Thoracic aorta (tissue), 2 donors: ENCODE measurements at places on chromosomes 11 and 22. TPM values are rescaled to one million over a fixed set of nuclear protein-coding genes. Genes with fewer than 3 reads are reported as not detected.
A peak's percentile ranks its signal among the peaks of the same experiment; 100 is the strongest.

SLC22A6 gene
- not detected for total RNA-seq

TYR gene
- not detected for total RNA-seq

MS4A4A gene
- 44.9 TPM for total RNA-seq

ETS1 gene
- 116 TPM for total RNA-seq

PKNOX2 gene
- 1.4 TPM for total RNA-seq

ACR gene
- total RNA-seq: not detected

MS4A12 gene
- total RNA-seq: not detected

CD3D gene
- total RNA-seq: 5.8 TPM

TRIM49 gene
- not detected for total RNA-seq

DNA sequence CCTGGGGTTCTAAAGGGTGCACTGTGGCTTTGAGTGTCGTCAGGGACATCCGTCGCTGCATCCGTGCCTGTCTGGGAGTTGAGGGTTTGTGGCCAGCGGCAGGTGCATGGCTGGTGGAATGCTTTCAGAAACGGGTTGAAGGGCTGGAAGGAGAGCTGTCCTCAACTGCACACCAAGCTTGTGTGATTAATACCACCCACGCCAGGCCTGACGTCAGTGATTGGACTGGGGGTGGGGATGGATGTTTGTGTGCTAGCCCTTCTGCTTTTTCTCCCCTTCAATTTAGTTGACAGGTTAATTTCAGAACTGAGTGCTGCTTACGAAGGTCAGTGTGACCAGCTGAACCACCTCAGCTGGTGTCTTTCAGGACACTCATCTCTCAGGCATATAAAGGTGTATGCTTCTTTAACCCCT lies 3.2 kb upstream of the GAB2 start:
- peak; percentile 73 for DNase-seq

GRCh38 chr11:132728026-132728425 lies 804.3 kb downstream of the OPCML start:
- no peak for DNase-seq

DNA sequence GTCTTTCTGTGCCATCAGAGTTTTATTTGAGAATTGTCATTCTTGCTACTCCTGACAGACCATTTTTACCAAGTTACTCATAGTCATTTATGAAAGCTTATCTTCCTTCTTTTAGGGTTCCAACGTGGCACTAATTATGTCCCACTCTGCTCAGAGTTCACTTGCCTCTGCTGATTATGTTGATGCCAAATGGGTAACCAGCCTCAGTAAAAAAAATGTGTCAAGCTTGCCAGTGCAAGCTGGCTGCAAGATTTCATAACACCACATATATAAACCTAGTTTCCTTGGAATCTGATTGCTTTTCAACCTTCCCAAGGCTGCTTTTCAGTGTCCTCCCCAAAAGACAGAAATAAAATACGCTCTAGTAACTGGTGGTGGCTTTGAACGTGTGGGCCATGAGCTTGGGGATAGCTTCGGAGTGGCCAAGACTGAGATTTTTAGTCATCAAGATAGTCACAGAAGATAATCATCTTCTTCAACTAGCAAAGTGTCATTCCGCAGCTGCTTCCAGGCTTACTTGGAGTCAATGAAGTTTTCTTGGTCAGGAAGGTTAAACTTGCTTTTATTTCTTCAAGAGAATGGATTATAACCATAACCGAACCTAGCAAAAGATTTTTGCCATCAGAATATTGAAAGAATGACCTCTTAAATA lies 29.5 kb upstream of the APOA1 start:
- no peak for DNase-seq

DNA sequence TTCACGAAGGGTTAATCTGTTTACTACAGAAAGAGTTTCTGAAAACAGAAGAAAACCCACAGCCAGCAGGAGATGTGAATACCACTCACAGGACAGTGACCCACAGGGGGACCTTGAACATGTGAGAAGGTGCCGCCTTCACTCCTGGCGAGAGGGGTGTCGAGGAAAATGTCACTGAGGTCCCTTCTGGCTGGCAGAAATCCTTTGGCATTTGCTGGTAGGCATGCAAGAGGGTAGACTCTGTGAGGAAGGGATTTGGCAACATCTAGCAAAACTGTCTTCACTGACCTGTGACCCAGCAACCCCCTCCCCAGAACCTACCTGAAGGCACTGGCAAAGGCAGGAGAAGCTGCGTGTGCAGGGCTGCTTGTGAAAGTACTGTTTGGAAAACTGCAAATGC lies 8.6 kb downstream of the KCNQ1 start:
- DNase-seq: no peak

DNA sequence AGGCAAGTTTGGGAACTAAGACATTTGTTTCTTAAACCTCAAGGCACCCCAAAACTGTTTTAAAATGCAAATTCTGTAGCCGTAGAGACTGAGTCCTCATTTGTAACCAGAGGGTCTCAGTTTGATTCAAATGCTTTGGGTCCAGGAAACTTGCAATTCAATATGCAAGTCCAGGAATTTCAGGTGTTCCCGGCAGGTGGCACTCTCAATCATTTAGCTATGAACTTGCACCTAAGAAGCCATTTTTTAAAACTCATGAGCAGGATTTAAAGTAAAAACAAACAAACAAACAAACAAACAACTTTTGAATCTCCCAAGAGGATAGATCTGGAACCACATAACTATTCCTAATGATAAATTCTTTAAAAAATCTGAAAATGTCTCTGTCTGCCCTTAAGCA lies 8.7 kb upstream of the ABTB2 start:
- no peak for DNase-seq

- no peak for DNase-seq
Observed at GRCh38 chr22:20271114-20271994, 3.2 kb upstream of the RTN4R start.

GRCh38 chr22:45683248-45683647 lies 11.6 kb downstream of the ATXN10 start:
- DNase-seq: no peak

GRCh38 chr11:101914341-101914737 lies 471 bp upstream of the CEP126 start:
- no peak for DNase-seq

GRCh38 chr11:11416502-11416901 lies 63.5 kb upstream of the CSNK2A3 start:
- DNase-seq: no peak

GRCh38 chr11:69647390-69647748 lies 6.4 kb downstream of the CCND1 start:
- no peak for DNase-seq

GRCh38 chr11:63882555-63883242 lies 34.3 kb downstream of the RCOR2 start:
- no peak for DNase-seq

GRCh38 chr11:30143098-30143705 lies 87.6 kb upstream of the FSHB start:
- DNase-seq: no peak

- no peak for DNase-seq
Observed at GRCh38 chr22:26592421-26592891, 2.5 kb upstream of the TPST2 start.

DNA sequence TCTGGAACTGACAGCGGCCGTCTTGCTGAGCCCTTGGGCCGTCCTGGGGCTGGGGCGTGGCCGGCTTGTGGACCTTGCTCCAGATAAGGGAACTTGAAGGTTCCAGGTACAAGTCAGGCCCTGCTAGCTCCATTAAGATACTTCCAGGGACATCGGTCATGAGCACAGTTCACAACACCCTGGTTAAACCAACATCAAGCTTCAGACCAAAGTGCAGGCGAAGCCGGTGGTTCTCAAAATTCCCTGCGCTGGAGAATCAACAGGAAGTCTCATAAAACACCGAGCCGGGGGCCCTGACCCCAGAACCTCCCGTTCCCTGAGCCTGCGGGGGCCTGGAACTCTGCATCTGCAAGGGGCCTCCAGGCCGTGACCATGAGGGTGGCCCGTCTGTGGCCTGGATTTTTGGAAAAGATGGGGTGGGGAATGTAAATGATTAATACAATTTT lies 1043.8 kb downstream of the BRD1 start:
- no peak for DNase-seq

GRCh38 chr11:7941608-7942007 lies at the start of gene OR10A3:
Gene OR10A3 (minus strand): TSS chr11:7941708. CDS start chr11:7939520, 2,188 bp downstream.
- no peak for DNase-seq

DNA sequence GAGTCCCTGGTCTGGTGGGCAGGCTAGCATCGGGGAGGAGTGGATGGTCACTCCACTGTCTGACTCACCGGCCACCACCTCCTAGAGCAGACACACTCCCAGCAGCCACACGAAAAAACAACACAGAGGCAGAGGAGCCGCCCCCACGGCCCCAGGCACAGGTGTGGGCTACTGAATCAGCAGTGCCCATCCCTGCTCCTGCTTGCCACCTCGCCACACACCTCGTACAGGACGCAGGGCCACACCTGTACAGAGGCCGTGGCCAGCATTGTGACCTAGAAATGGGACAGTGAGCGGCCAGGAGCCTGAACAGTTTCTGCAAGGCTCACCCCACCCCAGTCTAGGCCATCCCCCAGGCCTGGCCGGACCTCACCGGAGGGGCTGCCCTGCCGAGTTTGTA lies 14.0 kb downstream of the TRIM29 start:
- DNase-seq: no peak
